ENCODE measurements at places on chromosomes 6 and 20. TPM values are rescaled to one million over a fixed set of nuclear protein-coding genes. Genes with fewer than 3 reads are reported as not detected.

GRCh38 chr6:39901670-39902069 is 32.6 kb downstream of the MOCS1 start:
- peak; percentile 87 for DNase-seq

- DNase-seq, result no peak
Observed at GRCh38 chr6:112903361-112903760, 556.2 kb downstream of the RFPL4B start.

- DNase-seq, result no peak
Observed at GRCh38 chr20:44284032-44284431, 27.0 kb downstream of the FITM2 start.

The AKAP7 gene
- 12.2 TPM for total RNA-seq

The XRN2 gene
- total RNA-seq, result 55.1 TPM

Data from mesenteric fat pad (tissue), 1 donor.